Fibroblast of upper back skin (primary cell): ENCODE measurements at places on chromosomes 11 and 22.
A peak's percentile ranks its signal among the peaks of the same experiment; 100 is the strongest.

DNA sequence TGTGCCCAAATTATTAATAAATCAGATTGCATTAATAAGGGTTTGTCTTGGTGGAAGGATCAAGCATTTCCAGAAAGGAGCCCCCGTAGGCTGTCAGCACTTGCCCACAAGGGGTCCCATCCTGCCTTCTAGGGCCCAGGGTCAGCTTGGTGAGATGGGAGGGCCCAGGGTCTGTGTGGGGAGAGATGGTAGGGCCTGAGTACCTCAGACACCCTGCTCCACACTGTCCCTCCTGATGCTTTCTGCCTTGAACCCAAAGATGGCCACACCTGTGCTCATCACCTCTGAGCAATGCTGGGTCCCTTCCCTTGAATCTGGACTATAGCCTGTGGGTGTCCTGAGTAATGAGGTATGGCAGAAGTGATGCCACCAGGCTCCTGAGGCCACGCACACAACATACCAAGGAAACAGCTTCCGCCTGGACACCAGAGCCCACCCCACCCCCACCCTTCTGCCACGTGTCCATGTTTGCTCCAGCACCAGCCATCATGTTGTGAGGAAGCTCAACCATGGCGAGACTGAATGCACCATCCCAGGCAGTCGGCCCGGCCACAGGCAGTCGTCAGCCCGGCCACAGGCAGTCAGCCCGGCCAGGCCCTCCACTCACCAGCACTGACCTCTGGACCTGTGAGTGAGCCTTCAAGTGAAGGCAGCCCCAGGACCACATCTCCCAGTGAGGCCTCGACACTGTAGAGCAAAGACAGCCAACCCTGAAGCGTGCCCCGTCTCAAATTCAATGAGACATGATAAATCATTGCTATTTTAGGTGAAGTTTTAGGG is 6.8 kb downstream of the BET1L start:
- DNase-seq = no peak

- no peak for DNase-seq
Observed at GRCh38 chr22:38383417-38383816, 66.2 kb upstream of the CSNK1E start.

DNA sequence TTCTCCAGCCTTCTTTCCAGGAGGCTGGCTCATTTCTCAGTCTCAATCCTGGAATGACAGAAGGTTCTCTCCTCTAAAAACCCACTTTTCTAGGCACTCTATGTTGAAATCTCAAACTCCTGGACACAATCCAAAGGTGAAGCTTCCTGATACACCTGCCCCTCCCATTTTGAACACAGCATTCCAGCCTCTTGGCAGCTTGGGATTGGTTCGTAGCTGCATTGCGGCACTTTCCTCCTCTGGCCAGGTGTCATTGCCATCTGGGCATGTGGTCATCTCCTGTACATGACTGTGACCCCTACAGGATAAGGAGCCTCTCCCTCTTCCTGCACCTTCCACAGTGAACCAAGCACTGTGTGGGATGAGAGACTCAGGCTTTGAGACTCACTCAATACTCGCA is 230.2 kb upstream of the B3GAT1 start:
- DNase-seq = no peak

GRCh38 chr11:93528252-93528651 is 14.9 kb downstream of the SMCO4 start:
- no peak for DNase-seq

GRCh38 chr11:63997104-63997700 is 11.0 kb downstream of the OTUB1 start:
- DNase-seq = no peak

DNA sequence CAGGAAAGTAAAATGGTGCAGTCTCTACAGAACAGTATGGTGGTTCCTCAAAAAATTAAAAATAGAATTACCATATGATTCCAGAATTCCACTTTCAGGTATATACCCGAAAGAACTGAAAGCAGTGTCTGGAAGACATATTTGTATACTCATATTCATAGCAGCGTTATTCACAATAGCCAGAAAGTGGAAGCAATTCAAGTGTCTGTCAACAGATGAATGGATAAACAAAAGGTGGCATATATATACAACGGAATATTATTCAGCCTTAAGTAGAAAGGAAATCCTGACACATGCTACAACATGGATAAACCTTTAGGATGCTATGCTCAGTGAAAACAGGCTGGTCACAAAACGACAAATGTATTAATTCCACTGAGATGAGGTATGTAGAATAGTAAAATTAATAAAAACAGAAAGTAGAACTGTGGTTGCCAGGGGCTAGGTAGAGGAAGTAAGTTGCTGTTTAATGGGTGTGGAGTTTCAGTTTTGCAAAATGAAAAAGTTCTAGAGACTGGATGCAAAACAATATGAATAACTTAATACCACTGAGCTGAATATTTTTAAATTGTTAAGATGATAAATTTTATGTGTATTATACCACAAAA is 14.5 kb downstream of the SAA1 start:
- DNase-seq = no peak

DNA sequence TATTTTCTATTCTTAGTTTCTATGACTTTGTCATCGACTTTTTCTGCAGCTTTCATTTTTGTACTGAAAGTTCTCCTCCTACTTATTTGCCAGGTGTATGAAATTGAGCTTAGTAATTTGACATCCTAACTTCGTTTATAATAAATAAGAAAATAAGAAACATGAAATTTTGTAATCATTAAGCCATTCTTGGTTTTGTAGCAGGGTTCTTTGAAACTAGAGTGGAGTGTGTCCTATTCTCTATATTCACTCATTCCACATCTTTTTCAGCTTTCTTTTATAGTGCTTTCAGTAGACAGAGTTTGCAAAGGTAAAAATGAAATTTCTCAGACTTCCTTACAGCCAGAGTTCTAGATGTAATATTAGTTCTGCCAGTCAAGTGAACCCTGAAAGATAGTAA is 47.8 kb downstream of the FANCF start:
- DNase-seq = no peak

- DNase-seq = peak; percentile 43
Observed at GRCh38 chr11:8610532-8611116, 16.6 kb upstream of the STK33 start.

GRCh38 chr11:65920372-65920802 is 1.2 kb downstream of the DRAP1 start:
- no peak for DNase-seq

GRCh38 chr11:8309862-8310261 is 46.2 kb upstream of the LMO1 start:
- no peak for DNase-seq

DNA sequence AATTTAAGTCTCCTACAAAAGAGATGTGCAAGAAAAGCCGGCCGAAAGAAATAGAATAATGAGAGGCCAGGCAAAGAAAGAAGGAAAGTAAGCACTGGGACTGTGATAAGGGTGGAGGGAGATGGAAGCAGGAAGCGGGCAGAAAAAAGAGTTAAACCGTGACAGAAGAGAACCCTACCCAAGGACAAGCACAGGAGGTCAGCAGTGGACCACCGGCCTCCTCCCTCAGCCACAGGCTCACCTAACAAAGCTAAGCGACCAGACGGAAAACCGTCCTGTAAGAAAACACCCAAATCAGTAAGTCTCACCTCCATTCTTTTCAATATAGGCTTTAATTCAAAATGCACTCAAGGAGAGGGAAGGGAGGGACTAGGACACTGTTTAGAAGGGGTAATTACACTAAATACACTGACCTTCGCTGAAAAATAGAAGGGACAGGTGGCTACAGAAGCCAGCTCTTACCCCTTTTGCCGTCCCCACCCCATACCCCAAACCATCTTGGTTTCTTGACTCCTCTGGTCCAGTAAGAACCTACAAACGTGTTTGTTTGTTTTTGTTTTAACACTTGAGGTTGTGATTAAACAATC is 1.9 kb downstream of the FAM181B start:
- DNase-seq = no peak

- DNase-seq = no peak
Observed at GRCh38 chr22:44783581-44783980, 31.2 kb downstream of the ARHGAP8 start.

DNA sequence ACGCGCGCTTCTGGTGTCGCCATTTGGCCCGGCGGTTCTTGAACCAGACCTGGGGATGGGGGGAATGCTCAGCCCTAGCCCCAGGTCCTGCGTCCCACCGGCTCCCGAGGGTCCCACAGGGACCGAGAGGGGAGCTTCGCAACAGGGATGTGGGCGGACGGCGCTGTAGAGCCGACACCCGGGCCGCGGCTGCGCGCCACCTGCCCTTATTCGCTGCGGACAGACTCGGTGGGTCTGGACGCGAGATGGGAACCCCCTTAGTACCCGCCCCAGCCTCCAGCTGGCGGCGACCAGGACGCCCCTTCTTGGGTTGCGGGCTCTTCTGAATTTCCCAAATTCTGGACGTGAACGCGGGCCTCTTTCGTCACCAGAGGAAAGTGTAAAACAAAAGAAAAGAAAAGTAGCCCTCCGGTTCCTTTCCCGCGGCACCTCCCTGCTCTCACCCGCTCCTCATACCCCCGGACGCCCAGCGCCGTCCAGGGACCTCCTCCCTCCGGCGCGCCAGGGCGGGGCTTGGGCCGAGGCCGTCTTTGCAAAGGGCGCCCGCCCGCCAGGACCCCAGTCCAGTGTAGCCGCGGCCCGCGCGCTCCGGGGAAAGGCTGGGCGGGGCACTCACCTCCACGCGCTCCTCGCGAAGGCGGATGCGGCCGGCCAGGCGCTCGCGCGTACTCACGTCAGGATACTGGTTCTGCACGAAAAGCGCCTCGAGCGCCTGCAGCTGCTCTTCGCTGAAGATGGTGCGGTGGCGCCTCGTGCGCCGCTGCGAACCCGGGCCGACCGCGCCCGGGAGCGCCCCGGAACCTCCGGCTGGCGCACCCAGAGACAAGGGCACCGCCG is 827 bp downstream of the GSC2 start:
- DNase-seq = no peak

- no peak for DNase-seq
Observed at GRCh38 chr11:128550261-128550821, 37.0 kb downstream of the ETS1 start.

DNA sequence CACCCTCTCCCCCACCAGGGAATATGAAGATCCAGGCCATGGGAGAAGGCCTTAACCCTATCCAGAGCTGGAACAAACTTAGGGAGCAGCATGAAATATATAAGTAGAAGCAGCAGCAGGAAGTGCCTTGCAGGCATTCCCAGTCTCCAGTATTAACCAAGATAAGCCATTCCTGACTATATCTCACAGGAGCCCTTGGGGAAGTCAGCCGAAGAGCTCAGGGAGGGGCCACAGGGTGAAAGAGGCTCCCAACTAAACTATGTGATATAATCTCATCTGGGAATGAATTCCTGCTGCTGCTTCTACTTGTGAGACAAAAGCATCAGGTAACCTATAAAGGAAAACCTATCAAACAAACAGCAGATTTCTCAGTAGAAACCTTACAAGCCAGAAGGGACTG is 36.1 kb upstream of the GUCY1A2 start:
- no peak for DNase-seq

DNA sequence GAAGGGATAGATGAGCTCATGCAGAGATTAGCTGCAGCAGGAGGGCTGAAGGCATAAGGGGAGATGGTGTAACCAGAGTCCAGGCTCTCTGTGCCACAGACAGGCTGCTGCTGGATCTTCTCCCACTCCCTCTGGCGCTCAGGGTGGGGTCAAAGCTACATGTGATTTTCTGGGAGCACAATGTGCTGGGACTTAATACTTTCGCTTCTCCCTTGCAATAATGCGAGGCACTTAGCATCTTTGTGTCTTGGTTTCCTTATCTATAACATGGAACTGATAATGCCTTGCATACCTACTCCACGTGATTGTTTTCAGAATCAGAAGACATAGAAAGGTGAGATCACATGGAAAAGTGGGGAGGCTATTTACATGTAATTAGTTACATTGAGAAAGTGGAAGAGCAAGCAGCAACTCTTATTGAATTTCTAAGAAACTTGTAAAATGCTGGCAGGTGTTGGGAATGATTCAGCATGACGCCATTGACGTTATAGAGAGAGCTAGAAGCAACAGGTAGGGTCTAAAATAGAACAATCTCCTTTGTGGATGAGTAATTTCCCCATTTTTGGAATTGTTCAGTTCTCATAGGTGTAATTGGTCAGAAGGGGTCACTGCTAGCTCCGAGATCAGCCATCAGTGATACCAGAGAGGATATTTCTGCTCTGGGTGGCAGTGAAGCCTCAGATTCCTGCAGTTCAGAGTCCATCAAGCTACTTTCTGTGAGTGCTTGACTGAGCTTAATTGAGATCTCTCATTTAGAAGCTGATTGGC is 8.2 kb upstream of the OR9I1 start:
- DNase-seq = no peak

DNA sequence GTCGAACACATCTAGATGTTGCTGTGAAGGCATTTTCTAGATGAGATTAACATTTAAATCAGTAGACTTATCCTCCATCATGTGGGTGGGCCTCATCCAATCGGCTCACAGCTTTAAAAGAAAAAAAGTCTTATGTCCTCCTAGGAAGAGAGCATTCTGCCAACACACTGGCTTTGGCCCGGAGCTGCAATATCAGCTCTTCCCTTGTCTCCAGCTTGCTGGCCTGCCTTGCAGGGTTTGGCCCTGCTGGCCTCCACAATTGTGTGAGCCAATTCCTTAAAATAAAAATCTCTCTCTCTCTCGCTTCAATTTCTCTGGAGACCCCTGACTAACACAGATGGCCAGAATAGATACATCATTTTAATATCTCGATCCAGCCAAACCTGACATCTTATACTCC is 13.1 kb upstream of the ABCC8 start:
- no peak for DNase-seq

DNA sequence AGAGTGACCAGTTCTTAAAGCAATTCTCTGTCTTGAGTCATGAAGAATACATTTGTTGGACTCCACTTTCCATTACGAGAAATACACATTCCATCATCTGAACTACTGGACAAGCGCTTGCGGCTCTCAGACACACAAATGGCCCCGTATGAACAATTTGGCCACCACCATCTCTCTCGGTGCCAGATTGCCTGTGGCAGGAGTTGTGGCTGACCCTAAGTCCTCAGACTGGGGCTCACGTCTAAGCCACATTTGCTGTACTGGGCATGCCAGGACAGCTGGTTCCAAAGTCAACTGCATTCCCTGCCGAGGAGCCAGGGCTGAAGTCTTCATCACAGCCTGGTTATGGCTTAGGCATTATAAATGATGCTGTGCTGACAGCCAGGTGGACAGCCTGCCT is 227.5 kb downstream of the MIAT start:
- peak; percentile 23 for DNase-seq
